ENCODE measurements at places on chromosomes 7 and 10. TPM values are rescaled to one million over a fixed set of nuclear protein-coding genes. Genes with fewer than 3 reads are reported as not detected.

NCF1 gene
- not detected for polyA plus RNA-seq

GRCh38 chr7:106812027-106812643 is 52.9 kb upstream of the PIK3CG start:
- DNase-seq = no peak

GRCh38 chr7:73967832-73968290 is 60.1 kb upstream of the ELN start:
- no peak for DNase-seq

GRCh38 chr10:79221110-79222051 is 125.9 kb upstream of the PPIF start:
- DNase-seq = peak; percentile 83

DNA sequence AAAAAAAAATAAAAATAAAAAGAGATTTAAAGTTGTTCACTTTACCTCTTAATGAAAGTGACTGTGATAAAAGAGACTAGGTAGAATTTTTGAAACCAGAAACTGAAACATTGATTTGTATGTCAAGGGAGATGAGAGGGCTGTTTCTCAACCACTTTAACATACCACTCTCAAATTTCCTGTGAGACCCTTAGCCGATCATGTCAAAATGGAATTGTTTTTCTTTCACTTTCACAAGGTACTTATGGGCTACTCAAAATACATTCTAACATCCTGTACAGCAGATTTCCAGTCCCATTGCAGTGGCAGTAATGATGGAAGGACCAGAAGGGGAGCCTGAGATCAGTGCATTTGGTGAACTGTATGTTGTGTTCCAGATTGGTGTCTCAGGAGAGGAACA is 261.2 kb downstream of the PPP1R3A start:
- DNase-seq = no peak

Data from AG04450 (cell line).